Ovary (tissue), 10 donors: ENCODE measurements at places on chromosomes 2 and 18. TPM values are rescaled to one million over a fixed set of nuclear protein-coding genes. Genes with fewer than 3 reads are reported as not detected.

Gene PLEKHM3
- total RNA-seq, result 26.1 TPM

Gene CDK5R2
- not detected for total RNA-seq

Gene VWA3B
- 2.2 TPM for total RNA-seq

Gene INO80D
- 32.3 TPM for total RNA-seq

Gene SLC11A1
- total RNA-seq, result 10.3 TPM

Gene CCBE1
- total RNA-seq, result 72.7 TPM

Gene FEV
- total RNA-seq, result not detected

Gene TM4SF20
- not detected for total RNA-seq

Gene MYO3B
- 0.15 TPM for total RNA-seq

Gene TDRD15
- not detected for total RNA-seq

Gene SLC5A7
- total RNA-seq, result 0.54 TPM

Gene DYSF
- total RNA-seq, result 5.9 TPM

Gene KCNJ13
- 0.24 TPM for total RNA-seq

Gene THSD7B
- 0.32 TPM for total RNA-seq

Gene NDUFAF7
- total RNA-seq, result 17.9 TPM

DNA sequence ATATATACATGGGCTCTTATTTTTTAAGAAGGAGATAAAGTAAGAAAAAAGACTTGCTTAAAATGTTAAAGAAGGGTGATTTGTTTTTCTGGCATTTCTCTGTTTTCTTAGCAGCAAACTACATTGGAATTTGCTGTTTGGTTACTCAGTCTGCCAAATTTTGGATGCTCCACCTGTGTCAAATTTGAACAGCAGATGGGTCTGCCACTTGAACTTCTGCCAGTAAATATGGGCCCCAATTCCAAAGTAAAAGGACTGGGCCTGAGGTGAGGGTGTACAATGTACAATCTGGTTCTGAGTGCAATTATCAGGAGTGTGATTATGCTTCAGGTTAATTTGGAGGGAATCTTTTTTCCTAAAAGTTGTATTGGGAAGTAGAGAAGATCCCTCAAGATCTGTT, 794.5 kb downstream of the DSC3 start:
- no peak overlapping the region for H3K27ac ChIP-seq
- H3K27me3 ChIP-seq, result no peaks in the 10 kb centered on the region
- H3K36me3 ChIP-seq, result no peaks in the 10 kb centered on the region

- peaks cover 14% of the 10 kb centered on the region for H3K4me1 ChIP-seq
- H3K4me3 ChIP-seq, result no peak overlapping the region
- DNase-seq, result no peak
- no peak overlapping the region for H3K27ac ChIP-seq
- H3K27me3 ChIP-seq, result no peaks in the 10 kb centered on the region
- no peaks in the 10 kb centered on the region for H3K36me3 ChIP-seq
Observed at GRCh38 chr2:235234736-235235135, 259.1 kb upstream of the AGAP1 start.

GRCh38 chr18:68504441-68505177, 210.3 kb downstream of the TMX3 start:
- no peaks in the 10 kb centered on the region for H3K36me3 ChIP-seq
- no peak overlapping the region for H3K27ac ChIP-seq
- H3K4me1 ChIP-seq, result no peaks in the 10 kb centered on the region

GRCh38 chr2:140643761-140644187, 1487.0 kb downstream of the LRP1B start:
- no peaks in the 10 kb centered on the region for H3K4me1 ChIP-seq
- H3K27me3 ChIP-seq, result no peaks in the 10 kb centered on the region
- H3K4me3 ChIP-seq, result no peak overlapping the region
- no peak overlapping the region for H3K27ac ChIP-seq

GRCh38 chr2:36357847-36358659, 2.5 kb downstream of the CRIM1 start:
- H3K4me3 ChIP-seq, result peak overlapping the region; percentile 68
- no peaks in the 10 kb centered on the region for H3K36me3 ChIP-seq
- peak overlapping the region; percentile 85 for H3K27ac ChIP-seq
- H3K27me3 ChIP-seq, result no peaks in the 10 kb centered on the region
- DNase-seq, result no peak

- no peaks in the 10 kb centered on the region for H3K27me3 ChIP-seq
- no peak overlapping the region for H3K4me3 ChIP-seq
- H3K27ac ChIP-seq, result no peak overlapping the region
- H3K36me3 ChIP-seq, result no peaks in the 10 kb centered on the region
- DNase-seq, result no peak
Observed at GRCh38 chr2:8189316-8189715, 492.5 kb upstream of the ID2 start.

- H3K4me3 ChIP-seq, result no peak overlapping the region
- peaks cover 7% of the 10 kb centered on the region for H3K4me1 ChIP-seq
- H3K27ac ChIP-seq, result no peak overlapping the region
- H3K27me3 ChIP-seq, result no peaks in the 10 kb centered on the region
Observed at GRCh38 chr2:191363267-191363666, 118.1 kb downstream of the MYO1B start.

DNA sequence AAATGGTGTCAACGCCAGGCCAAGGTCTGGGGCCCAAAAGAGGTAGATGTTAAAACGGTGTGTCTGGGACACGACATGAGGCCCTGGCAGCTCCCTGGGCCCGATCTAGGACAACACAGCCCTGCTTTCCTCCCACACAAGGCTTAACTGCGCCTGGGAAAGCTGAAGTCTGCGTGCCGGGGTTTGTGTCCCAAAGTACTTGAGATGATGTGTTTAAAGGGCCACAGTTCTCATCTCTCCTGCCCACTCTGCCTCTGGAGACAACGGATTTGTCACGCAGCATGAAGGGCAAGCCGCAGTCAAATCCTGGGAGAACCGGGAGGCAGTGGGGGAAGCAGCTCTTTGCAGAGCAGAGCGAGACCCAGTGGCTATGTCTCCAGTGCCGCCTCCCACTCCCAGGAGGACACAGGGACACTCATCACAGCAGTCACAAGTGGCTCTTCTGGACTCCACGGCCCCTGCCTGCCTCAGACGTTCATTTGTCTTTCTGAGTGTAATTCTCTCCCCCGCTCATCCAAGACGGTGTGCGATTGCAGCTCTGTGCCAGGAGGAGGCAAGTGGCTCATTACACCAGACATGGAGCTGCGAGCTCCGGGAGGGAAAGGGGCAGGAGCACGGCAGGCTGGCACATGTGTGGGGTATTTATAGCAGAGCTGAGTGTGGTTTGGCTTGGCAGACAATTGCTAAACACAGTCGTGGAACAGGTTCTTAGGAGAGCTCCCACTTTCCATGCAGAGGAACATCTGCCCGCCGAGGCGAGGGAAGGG, 57.7 kb upstream of the SEMA4C start:
- no peak overlapping the region for H3K27ac ChIP-seq
- peak; percentile 54 for DNase-seq
- H3K36me3 ChIP-seq, result no peaks in the 10 kb centered on the region
- no peaks in the 10 kb centered on the region for H3K27me3 ChIP-seq

GRCh38 chr18:59950215-59950944, 50.6 kb downstream of the PMAIP1 start:
- no peak for DNase-seq
- no peaks in the 10 kb centered on the region for H3K4me1 ChIP-seq
- H3K27ac ChIP-seq, result no peak overlapping the region
- no peaks in the 10 kb centered on the region for H3K36me3 ChIP-seq
- no peaks in the 10 kb centered on the region for H3K27me3 ChIP-seq
- no peak overlapping the region for H3K4me3 ChIP-seq

DNA sequence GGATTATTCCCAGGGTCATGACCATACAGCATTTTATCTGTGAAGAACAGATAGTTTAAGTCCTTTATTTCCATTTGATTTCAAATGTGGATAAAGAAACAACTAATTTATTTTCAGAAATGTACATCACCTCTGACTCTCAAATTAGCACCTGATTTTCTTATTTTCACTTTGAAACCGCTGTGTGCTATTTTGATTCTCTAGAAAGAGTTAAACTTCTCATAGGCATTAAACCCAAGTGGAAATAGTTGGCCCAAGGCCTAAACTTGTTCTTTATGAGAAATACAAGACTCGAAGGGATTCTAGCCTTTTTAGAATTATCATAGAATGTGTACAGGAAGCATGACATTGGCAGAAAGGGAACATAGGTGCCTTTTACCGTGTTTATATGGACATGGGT, 41.5 kb upstream of the LTBP1 start:
- no peaks in the 10 kb centered on the region for H3K27me3 ChIP-seq
- H3K36me3 ChIP-seq, result no peaks in the 10 kb centered on the region

GRCh38 chr2:3661149-3661660, 3.2 kb downstream of the ALLC start:
- no peak overlapping the region for H3K4me3 ChIP-seq
- no peak overlapping the region for H3K27ac ChIP-seq
- DNase-seq, result no peak
- no peaks in the 10 kb centered on the region for H3K36me3 ChIP-seq
- H3K27me3 ChIP-seq, result no peaks in the 10 kb centered on the region

- H3K27me3 ChIP-seq, result no peaks in the 10 kb centered on the region
- peaks cover 3% of the 10 kb centered on the region for H3K4me1 ChIP-seq
- H3K4me3 ChIP-seq, result no peak overlapping the region
- DNase-seq, result no peak
Observed at GRCh38 chr18:54942144-54942543, 17.1 kb downstream of the CCDC68 start.

- no peaks in the 10 kb centered on the region for H3K36me3 ChIP-seq
- no peak overlapping the region for H3K27ac ChIP-seq
- H3K4me3 ChIP-seq, result no peak overlapping the region
- no peak for DNase-seq
Observed at GRCh38 chr18:48529796-48530195, 9.0 kb upstream of the CTIF start.

DNA sequence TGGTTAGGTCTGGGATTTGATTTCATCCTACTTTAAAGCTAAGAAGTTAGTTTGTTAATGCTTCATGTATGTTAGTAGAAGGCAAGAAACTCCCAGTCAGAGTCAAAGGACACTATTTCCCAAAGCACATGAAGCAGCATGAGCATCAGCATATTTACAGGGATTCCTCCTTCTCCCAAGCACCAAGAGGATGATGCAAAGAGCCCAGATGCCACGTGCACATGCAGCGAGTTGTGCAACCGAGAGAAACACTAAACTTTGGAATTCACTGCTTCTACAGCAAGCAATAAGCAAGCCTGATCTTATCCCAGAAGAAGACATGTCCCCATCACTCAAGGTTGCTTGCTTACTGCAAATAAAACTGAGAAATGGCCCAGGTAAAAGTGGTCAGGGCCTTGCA, 32.5 kb downstream of the CPO start:
- no peak overlapping the region for H3K4me3 ChIP-seq
- H3K36me3 ChIP-seq, result no peaks in the 10 kb centered on the region
- H3K27me3 ChIP-seq, result no peaks in the 10 kb centered on the region
- H3K4me1 ChIP-seq, result peaks cover 2% of the 10 kb centered on the region
- DNase-seq, result no peak
- H3K27ac ChIP-seq, result no peak overlapping the region

DNA sequence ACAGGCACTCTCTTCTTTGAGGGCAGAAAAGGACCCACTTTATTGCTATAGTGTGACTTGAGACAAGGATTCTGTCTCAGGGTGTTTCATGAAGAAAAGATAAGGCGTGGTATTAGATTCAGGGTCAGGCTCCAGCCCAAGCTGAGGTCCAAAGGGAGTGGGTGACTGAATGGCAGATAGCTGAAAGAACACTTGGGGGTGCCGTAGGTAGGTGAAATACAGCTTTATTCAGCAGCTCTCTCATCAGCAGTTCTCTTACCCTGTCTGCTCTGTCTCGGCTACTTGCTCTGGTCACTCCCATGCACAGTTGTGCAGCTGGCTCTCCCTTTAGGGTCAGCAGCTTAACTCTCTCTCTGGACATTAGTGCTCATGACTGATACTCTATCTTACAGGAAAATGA, 379.9 kb downstream of the LPIN1 start:
- H3K4me3 ChIP-seq, result no peak overlapping the region
- no peak for DNase-seq

GRCh38 chr2:46855805-46856204, 59.8 kb downstream of the MCFD2 start:
- H3K4me1 ChIP-seq, result peaks cover 17% of the 10 kb centered on the region
- H3K36me3 ChIP-seq, result no peaks in the 10 kb centered on the region
- H3K27ac ChIP-seq, result peak overlapping the region; percentile 23
- H3K27me3 ChIP-seq, result no peaks in the 10 kb centered on the region
- no peak overlapping the region for H3K4me3 ChIP-seq

- no peak for DNase-seq
- no peaks in the 10 kb centered on the region for H3K36me3 ChIP-seq
- H3K4me1 ChIP-seq, result no peaks in the 10 kb centered on the region
- no peak overlapping the region for H3K4me3 ChIP-seq
- H3K27me3 ChIP-seq, result no peaks in the 10 kb centered on the region
- no peak overlapping the region for H3K27ac ChIP-seq
Observed at GRCh38 chr2:144310889-144311608, 208.9 kb downstream of the ZEB2 start.

DNA sequence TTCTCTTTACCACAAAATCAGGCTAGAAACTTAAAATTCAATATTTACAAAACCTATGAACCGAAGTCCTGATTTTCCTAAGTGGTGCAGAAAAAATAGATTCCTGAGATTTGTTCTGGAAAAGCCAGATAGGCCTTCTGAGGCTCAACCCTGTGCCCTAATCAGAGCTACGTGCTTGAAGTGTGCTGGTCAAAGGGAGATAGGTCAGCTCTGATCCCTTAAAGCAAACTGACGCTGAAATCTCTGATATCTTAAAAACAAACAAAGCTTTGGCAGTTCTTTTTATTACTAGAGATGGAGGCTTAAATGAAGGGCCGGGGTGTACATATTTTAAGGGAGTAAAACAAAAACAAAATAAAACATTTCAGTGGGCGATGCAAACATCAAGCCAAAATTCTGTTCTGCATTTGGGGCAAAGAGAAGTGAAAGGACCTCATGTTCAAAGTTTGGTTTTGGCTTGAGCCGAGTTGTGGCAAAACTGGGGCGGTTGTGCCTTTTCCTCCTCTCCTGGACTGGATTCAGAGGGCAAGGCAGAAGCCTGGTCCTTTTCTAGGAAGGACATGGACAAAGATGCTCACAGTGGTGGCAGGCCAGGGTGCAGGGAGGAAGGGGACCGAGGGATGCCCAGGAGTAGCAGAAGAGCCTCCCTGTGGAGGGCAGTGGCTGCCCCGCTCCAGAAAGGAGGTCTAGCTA, 295.0 kb downstream of the CDCA7 start:
- no peak overlapping the region for H3K4me3 ChIP-seq
- H3K27ac ChIP-seq, result no peak overlapping the region
- H3K4me1 ChIP-seq, result no peaks in the 10 kb centered on the region
- peak; percentile 13 for DNase-seq

DNA sequence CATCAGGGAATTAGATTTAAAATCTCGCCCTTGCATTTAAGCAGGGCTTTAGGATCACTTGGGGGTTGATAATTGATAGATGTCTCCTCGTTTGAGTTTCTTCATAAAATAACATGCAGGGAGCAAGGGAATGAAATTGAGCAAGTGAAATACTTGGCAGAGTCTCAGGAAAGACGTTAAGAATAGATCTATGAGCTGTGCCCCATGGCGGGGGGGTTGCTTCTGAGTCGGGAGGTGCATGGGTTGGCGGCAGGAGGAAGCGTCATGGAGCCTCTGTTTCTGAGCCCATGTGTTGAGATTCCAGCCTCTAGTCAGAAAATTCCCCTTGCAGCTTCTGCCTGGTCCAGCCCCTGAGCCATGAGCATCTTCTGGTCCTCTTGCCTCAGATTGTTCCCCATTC, 82.0 kb downstream of the APOB start:
- H3K27me3 ChIP-seq, result no peaks in the 10 kb centered on the region
- H3K4me1 ChIP-seq, result no peaks in the 10 kb centered on the region
- no peak overlapping the region for H3K4me3 ChIP-seq
- H3K27ac ChIP-seq, result no peak overlapping the region

- H3K27ac ChIP-seq, result no peak overlapping the region
- DNase-seq, result no peak
- no peaks in the 10 kb centered on the region for H3K4me1 ChIP-seq
Observed at GRCh38 chr2:46632349-46632748, 153.0 kb downstream of the TMEM247 start.
